Smooth muscle cell of bladder (primary cell): ENCODE measurements at places on chromosomes 5 and 9. TPM values are rescaled to one million over a fixed set of nuclear protein-coding genes. Genes with fewer than 3 reads are reported as not detected.

The PCA3 gene
- total RNA-seq = not detected in 2 replicates

The EGFL7 gene
- 10.5 and 15.6 TPM in 2 replicates for total RNA-seq

The ENTREP1 gene
- total RNA-seq = not detected in 2 replicates

The HRCT1 gene
- 0.14 and 0.28 TPM in 2 replicates for total RNA-seq

The PCDHGC4 gene
- total RNA-seq = 1.7 TPM in 2 replicates
